ENCODE measurements at places on chromosomes 6 and 20. TPM values are rescaled to one million over a fixed set of nuclear protein-coding genes. Genes with fewer than 3 reads are reported as not detected.
A peak's percentile ranks its signal among the peaks of the same experiment; 100 is the strongest.

DNA sequence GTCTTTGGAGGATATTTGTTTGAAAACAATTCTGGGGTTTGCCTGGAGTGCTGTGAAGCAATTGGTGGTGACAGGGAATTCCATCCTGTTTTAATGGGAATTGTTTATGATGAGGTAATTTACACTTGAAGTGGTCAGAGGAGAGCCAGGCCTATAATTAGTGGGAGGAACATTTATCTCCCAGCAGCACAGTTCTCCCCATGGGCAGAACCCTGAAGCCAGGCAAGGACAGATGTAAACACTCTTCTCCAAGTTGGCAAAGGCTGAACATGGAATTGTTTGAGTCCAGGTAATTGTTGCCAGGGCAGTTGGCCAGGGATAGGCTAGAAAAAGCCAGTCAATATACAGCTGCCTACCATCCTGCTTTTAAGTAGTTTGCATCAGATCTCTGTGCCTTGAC, 789.7 kb downstream of the FRK start:
- no peak overlapping the region for H3K4me3 ChIP-seq
- H3K4me1 ChIP-seq: no peaks in the 10 kb centered on the region
- DNase-seq: no peak
- no peaks in the 10 kb centered on the region for H3K36me3 ChIP-seq
- no peak overlapping the region for H3K27ac ChIP-seq

- H3K27ac ChIP-seq: peak overlapping the region; percentile 86
- H3K36me3 ChIP-seq: peaks cover 29% of the 10 kb centered on the region
- DNase-seq: no peak
Measured at GRCh38 chr20:25695532-25696370, 902 bp downstream of the ZNF337 start.

CD2AP gene
- 39.2 TPM for total RNA-seq

- H3K36me3 ChIP-seq: no peaks in the 10 kb centered on the region
- no peak overlapping the region for H3K4me3 ChIP-seq
- peak; percentile 26 for DNase-seq
- peaks cover 3% of the 10 kb centered on the region for H3K27me3 ChIP-seq
Measured at GRCh38 chr6:127641905-127642304, 64.9 kb downstream of the C6orf58 start.

DNA sequence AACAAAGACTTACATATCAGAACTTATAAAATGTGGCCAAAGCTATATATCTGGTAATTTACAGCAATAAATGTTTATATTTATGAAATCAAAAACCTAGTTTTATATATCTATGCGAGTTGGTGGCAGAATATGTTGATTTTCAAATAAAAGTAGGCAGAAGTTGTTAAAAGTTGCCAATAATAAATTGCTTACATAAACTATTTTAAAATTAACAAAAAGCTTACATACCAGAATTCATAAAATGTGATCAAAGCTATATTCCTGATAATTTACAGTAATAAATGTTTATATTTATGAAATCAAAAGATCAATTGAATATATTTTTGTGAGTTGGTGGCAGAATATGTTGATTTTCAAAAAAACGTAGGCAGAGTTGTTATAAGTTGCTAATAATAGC, 451.8 kb upstream of the KHDRBS2 start:
- no peak overlapping the region for H3K4me3 ChIP-seq
- no peaks in the 10 kb centered on the region for H3K27me3 ChIP-seq
- H3K4me1 ChIP-seq: no peaks in the 10 kb centered on the region
- H3K36me3 ChIP-seq: no peaks in the 10 kb centered on the region

GRCh38 chr20:23233341-23233740, 117.2 kb upstream of the NXT1 start:
- H3K4me3 ChIP-seq: no peak overlapping the region
- no peaks in the 10 kb centered on the region for H3K36me3 ChIP-seq
- no peak for DNase-seq
- peaks cover 9% of the 10 kb centered on the region for H3K27me3 ChIP-seq
- no peak overlapping the region for H3K27ac ChIP-seq

- no peak overlapping the region for H3K4me3 ChIP-seq
- DNase-seq: no peak
- H3K27ac ChIP-seq: no peak overlapping the region
- H3K27me3 ChIP-seq: peaks cover 77% of the 10 kb centered on the region
Measured at GRCh38 chr6:169793408-169793807, 42.0 kb downstream of the ERMARD start.

NFATC2 gene
- total RNA-seq: 53.5 TPM

MAS1 gene
- total RNA-seq: not detected

DNA sequence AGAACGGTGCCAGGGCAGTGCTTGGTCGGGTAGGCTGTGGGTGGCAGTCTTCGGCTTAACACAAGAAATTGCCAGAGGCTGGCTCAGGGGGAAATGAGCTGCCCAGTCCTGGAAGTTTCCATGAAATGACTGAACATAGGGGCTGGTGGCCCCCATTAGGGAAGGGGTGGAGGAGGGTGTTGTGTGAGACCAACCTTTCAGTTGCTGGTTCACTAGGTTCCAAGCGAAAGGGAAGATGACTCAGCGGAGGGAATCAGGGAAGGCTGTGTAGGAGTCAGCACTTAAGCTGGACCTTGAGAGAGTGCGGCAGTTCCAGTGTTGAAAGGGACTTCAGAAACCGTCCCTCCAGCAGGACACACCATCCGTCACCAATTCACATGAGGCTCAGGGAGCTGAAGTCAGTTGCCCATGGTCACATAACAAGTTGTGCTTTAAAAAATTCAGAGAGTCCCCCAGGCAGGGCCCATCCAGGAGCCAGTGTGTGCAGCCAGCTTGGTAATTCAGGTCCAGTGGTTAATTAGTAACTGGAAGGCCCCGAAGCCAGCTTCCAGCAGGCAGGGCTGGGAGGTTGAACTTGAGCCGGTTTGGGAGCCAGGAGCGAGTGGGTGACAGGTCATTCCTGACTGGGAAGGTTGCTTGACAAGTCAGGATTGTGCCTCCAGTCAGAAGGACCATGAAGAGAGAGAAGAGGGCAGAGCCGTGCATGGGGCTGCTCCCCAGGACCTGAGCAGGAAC, at the start of gene SGK2:
Gene SGK2, plus strand, starts transcription at position 616 of the 735 bp plus-strand sequence. CDS start 7,469 bp downstream, outside the sequence.
- no peaks in the 10 kb centered on the region for H3K4me1 ChIP-seq
- H3K36me3 ChIP-seq: no peaks in the 10 kb centered on the region
- no peak within 1 kb of the TSS for H3K27ac ChIP-seq
- H3K4me3 ChIP-seq: no peak within 1 kb of the TSS
- DNase-seq: no peak
- H3K27me3 ChIP-seq: peaks cover 5% of the 10 kb centered on the region

Data from activated CD8-positive, alpha-beta T cell treated with anti-CD3 and anti-CD28 coated beads, Interleukin-2, amount 10 ng/mL, durations not matched to agents 7 days and 5 days (primary cell).